Stimulated activated CD8-positive, alpha-beta memory T cell treated with anti-CD3 and anti-CD28 coated beads, Interleukin-4, amount 100 ng/mL, for 1 hour (primary cell): ENCODE measurements at places on chromosomes 16 and 17.

DNA sequence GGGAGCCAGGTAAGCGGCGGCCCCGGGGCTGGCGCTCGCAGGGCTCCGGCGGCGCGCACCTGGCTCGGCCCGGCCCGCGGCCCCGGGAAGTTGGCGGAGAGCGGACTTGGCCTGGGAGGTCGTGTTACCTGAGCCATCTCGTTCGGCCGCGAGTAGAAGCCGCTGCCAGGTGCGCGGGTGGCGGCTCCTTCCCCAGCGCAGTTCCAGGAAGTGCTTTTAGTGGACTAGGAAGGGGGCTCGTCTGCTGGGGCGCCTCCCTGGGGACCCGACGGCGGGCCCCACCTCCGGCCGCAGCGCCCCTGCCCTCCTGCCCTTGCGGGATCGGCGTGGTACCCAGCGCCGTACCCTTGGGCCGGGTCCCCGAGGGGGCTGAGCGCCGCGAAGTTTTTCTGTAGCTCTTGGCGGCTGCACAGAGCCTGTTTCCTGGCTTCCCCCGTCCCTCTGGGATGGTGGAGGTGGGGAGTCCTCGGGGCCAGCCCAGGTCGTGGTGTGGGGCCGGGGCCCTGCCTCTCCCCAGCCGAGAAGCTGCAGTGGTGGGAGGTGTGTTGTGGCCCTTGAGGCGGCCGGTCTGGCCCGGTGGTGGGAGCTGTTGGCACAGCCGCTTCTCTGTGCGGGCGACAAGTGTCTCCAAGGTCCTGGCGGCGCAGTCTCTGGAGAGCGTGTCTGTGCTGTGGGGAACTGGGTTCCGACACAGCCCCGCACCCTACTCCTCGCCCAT lies 96.9 kb downstream of the RAB11FIP4 start:
- DNase-seq: no peak

GRCh38 chr17:80459234-80459633 lies 17.2 kb downstream of the NPTX1 start:
- no peak for DNase-seq

DNA sequence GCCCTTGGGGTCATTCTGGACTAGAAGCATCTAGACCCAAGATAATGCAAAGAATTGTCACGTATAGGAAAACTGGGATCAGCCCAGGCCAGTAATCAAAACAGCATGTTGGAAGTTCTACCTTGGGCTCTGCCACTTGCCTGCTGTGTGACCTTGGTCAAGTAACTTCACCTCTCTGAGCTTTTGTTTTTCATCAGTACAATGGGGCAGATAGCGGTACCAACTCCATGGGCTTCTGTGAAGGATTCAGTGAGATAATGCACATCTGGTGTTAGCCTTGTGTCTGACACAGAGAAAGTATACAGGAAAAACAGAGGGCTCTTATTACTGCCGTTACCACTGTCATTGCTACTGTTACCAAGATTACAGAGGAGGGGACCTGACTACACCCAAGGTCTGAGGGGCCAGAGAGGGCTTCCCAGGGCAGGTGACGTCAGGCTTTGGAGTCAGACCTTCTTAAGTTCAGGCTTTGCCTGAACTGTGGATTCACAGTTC lies 24.6 kb downstream of the CMIP start:
- DNase-seq: no peak

DNA sequence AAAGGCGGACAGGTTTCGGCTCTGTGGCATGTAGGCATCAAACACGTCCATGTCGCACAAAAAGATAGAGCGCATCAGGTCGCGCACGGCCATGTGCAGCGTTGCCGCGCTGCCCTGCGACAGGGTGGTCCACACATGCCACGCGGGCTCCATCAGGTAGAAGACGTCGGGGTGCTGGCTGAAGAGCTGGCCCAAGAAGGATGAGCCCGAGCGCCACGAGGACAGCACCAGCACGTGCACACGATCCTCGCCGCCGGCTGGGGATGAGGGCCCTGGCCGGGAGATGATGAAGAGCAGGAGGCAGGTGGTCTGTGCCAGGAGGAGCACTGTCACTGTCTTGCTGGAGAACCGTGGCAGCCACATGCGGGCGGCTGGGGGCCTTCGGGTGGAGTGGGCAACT lies 5.9 kb downstream of the CHST5 start:
- DNase-seq: no peak

DNA sequence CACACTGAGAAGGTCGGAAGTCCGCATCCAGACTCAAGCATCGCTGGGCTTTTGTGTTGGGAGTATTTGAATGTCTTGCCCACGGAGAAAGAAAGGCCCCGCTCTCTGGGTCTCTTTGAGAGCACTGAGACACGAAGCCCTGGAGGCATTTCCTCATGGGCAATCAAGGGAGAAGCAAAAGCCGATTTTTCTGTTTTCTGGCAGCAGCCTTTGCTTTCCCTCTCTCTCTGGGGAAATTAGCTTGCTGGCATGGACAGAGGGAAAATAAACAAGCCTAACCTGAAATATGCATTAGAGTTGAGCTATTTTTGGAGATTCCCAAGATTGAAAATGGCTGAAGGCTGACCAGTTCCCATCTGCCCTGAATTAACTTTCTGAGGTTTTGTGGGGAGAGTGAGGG lies 238.7 kb downstream of the HAPSTR1 start:
- DNase-seq: no peak

- DNase-seq: no peak
Measured at GRCh38 chr16:23359092-23359760, 57.1 kb downstream of the SCNN1B start.

DNA sequence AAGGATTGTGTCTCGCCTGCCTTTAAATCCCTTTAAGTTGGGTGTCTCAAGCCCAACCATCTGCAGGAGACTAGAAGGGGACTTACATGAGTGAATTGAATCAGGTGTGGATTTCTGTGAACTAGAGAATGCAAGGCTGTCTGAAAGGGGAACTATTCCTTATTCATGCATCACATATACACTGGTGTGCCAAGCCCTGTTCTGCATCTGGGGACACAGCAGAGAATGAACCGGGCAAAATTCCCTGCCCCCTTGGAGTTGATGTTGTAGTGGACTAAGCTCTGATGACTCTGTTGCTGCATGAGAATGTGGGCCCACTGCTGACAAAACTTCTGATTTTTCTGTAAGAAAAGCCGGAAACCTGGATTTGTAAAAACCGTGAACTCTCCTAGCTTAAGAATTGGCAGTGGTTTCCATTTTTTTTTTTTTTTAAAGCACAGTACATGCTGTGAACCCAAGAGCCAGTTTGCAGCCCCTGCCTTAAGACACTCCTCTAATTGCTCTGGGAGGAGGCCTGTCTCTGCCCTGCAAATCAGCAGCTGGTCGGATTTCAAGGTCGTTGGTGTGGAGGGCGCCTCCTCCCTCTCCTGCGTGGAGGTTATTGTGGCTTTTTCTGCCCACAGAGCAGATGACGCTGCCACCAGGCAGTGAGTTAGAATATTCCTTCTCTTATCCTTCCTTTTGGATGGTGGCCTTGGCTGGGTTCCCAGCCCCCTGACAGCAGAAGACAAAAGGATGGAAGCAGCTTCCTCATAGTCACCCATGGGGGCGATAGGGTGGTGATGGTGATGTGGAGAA lies 131.0 kb downstream of the PRKCB start:
- DNase-seq: no peak

DNA sequence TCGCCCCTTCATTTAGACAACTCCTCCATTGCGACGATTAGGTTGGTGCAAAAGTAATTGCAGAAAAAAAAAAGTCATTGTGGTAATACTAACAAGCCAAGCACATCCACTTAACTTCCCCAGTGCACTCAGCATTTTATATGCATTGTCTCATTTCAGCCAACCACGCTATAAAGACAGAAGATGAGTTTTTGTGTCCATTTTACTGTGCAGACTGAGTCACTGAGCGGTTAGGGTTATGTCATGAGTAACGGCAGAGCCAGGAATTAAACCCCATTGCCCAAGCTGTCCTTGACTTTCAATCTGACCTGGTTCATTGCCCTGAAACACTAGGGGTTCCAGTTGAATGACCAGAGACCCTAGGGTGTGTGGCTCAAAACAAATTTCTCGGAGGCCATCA lies 218.7 kb downstream of the XYLT1 start:
- no peak for DNase-seq

- no peak for DNase-seq
Measured at GRCh38 chr17:5416901-5417300, 2.6 kb downstream of the NUP88 start.

DNA sequence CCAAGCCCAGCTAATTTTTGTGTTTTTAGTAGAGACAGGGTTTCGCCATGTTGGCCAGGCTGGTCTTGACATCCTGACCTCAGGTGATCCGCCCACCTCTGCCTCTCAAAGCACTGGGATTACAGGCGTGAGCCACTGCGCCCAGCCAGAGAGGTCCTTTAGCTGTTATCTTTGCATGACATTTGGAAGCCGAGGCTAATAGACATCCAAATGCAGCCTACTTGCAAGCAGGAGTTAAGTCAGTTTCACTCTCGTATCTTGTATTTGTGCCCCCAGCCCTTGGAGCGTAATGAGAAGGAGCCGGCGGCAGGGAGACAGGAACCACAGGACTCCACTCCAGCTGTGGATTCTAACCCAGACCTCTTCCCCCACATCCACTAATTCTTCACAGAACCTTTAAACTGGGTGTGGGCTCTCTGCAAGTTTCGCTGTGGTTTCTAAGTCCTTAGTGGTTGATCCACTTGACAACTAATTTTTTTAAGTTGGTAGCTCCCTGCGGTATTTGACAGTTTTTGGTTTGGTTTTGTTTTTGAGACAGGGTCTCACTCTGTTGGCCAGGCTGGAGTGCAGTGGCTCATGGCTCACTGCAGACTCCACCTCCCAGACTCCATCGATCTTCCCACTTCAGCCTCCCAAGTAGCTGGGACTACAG lies 3.1 kb upstream of the CYTH1 start:
- no peak for DNase-seq

GRCh38 chr17:75010683-75011400 lies 1.6 kb upstream of the MRPL58 start:
- no peak for DNase-seq

- DNase-seq: no peak
Measured at GRCh38 chr17:27518545-27519521, 62.6 kb downstream of the KSR1 start.

DNA sequence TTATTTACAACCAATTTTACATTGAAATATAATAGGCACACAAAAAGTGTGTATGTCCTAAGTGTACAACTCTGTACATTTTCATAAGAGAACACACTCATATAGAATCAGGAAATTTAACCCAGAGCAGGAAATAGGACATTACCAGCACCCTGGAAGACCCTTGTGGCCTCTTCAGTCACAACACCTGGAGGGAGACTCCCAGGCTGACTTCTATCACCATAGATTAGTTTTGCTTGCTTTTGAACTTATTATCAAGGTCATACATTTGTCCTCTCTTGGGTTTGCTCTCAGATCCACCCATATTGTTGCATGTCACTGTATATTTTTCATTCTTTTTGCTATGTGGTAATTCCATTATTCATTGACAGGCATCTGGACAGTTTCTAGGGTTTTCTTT lies 5.8 kb downstream of the RIPOR1 start:
- DNase-seq: no peak

DNA sequence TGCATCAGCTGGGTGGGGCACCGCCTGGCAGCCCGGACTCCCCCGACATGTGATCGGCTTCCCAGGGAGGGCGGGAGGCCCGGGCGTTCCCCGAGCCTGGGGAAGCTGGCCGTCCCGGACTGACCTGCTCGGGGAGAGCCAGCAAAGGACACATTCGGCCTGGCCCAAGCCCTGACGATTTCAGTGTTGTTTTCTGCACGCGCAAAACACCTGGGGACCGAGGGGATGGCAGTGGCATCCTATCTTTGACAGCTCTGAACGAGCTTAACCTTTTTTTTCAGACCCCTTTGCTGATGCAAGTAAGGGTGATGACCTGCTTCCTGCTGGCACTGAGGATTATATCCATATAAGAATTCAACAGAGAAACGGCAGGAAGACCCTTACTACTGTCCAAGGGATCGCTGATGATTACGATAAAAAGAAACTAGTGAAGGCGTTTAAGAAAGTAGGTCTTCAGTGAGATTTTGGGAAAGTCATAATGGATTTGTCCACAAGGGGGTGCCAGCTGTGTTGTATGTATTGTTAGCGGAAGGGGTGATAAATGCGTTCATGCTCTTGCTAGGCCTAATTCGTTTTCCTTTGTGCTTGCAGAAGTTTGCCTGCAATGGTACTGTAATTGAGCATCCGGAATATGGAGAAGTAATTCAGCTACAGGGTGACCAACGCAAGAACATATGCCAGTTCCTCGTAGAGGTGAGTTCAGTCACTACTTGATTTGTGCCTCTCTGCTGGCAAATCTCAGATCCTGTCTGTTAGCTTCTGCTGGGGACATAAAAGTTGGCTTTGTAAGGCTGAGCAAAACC lies 1.0 kb downstream of the EIF1 start:
- no peak for DNase-seq

GRCh38 chr17:82440991-82441627 lies 9.4 kb downstream of the CYBC1 start:
- no peak for DNase-seq

- DNase-seq: no peak
Measured at GRCh38 chr16:87012954-87013938, 303.9 kb downstream of the C16orf95 start.

DNA sequence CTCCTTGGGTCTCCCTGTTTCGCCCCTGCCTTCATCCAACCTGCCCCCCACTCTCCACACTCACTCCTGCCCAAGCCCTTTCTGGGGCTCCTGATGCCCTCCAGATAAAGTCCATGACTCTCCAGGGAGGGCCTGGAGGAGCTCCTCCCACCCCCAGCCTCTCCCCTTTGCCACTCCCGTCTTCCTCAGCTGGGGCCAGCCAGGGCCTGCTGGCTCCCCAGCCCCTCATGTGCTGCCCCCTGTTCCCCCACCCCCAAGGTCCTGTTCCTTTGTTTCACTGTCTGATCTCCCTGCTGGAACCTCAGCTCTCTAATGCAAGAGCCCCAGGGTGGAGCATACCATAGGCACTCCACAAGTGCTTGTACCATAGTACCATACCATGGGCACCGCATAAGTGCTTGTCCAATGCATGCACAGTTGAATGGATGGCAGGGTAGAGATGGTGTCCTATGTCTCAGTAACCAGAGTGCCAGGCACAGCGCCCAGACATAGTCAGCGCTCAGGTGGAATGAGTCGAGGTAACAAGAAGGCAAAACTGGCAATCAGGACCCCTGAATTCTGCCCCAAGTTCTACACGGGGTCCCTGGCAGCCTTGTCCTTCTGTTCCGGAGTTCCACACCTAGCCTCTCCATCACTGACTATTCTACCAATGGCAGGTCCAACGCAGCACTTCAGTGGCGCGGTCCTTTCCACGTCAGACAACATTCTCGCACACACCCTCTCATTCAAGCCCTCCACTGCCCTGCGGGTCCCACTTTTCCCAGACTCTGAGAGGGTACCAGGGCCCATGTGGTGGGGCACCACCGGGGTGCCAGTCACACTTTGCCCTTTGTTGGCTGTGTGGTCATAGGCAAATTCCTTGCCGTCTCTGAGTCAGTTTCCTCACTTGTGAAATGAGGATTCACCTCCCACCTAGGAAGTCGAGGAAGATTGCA lies 1.4 kb downstream of the PLCD3 start:
- no peak for DNase-seq

GRCh38 chr16:81453091-81453728 lies 8.6 kb downstream of the CMIP start:
- DNase-seq: no peak
